Activated naive CD8-positive, alpha-beta T cell treated with anti-CD3 and anti-CD28 coated beads, Interleukin-2, amount 10 ng/mL, durations not matched to agents 7 days and 5 days (primary cell): ENCODE measurements at places on chromosomes 12 and 14. TPM values are rescaled to one million over a fixed set of nuclear protein-coding genes. Genes with fewer than 3 reads are reported as not detected.

RASAL1 gene
- total RNA-seq = 1.0 TPM

- DNase-seq = no peak
Measured at GRCh38 chr14:99578541-99579101, 25.4 kb downstream of the CCDC85C start.

IGFBP6 gene
- total RNA-seq = 2.3 TPM

DNA sequence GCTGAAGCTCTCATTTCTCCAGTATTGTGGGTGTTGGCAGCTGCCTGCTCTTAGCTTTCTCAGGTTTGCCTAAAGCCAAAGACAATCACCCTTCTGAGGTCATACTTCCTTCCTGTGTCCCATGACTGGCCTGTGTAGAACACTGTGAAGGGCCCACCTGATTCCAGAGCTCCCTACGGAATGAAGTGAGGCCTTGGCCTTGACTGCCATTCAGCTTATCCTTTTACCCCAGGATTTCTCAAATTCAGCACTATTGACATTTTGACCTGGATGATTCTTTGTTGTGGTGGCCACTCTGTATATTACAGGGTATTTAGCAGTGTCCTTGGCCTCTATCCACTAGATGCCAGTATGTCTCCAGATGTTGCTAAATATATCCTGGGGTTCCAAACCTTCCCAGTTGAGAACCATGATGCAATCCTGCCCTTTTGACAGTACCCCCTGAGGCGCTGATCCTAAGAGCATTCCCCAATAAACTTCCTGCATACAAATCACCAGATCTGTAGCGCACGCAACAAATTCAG, 112.3 kb upstream of the KRR1 start:
- no peak for DNase-seq

RPGRIP1 gene
- total RNA-seq = not detected

RNASE12 gene
- not detected for total RNA-seq

PRICKLE1 gene
- 0.89 TPM for total RNA-seq

KCNH5 gene
- not detected for total RNA-seq

GALNT16 gene
- total RNA-seq = not detected

KIF26A gene
- total RNA-seq = 0.17 TPM

- DNase-seq = no peak
Measured at GRCh38 chr14:78048120-78048519, 122.1 kb upstream of the NRXN3 start.

- DNase-seq = no peak
Measured at GRCh38 chr12:66409195-66409871, 107.0 kb downstream of the HELB start.
